ENCODE measurements at places on chromosomes 12 and 14.

DNA sequence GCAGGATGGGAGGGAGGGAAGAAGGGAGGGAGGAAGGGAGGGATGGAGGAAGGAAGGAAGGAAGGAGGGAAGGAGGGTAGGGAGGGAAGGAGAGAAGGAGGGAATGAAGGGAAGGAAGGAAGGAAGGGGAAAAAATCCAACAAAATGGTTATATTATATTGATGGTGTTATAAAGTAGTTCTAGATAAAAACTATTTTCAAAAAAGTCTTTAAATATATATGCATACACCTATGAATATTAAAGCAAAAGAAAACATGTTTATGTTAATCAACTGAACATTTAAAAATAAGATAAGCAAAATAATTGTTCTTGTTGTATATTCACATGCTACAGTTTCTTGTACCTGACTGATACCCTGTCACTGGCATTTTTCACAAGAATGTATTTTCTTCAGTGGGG, 1.9 kb downstream of the BDKRB1 start:
- DNase-seq = no peak

DNA sequence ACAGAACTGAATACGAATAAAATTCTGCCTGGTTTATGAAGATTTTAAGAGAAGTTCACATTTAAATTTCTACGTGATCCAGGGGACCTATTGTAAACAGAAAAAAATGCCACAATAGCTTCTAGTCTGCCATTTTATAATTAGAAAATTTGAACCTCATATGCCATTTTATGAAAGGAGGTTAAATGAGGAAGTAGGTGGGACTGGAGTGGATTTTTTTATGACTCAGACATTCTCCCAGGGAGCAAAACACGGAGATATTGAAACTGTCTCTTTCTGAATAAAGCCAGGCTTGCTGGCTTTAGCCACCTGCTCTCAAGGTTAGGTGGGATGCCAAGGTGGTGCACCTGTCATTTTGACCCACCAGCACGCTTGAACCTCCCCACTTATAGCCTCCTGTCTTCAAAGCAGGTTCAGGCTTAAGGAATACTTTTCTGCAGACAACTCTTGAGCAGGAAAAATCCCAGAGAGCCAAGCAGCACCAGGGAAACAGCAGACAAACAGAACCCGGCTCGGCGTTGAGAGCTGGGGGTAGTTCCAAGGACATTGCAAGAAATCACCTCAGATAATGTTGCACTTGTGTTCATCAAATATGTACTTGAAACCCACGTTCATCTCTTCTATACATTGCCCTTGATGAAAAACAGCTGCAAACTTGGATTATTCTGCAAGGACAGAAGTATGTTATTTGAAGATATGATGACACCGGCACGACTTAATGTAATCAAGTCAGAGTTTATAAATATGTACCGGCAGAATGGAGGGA, 203.7 kb downstream of the PPM1H start:
- no peak for DNase-seq

DNA sequence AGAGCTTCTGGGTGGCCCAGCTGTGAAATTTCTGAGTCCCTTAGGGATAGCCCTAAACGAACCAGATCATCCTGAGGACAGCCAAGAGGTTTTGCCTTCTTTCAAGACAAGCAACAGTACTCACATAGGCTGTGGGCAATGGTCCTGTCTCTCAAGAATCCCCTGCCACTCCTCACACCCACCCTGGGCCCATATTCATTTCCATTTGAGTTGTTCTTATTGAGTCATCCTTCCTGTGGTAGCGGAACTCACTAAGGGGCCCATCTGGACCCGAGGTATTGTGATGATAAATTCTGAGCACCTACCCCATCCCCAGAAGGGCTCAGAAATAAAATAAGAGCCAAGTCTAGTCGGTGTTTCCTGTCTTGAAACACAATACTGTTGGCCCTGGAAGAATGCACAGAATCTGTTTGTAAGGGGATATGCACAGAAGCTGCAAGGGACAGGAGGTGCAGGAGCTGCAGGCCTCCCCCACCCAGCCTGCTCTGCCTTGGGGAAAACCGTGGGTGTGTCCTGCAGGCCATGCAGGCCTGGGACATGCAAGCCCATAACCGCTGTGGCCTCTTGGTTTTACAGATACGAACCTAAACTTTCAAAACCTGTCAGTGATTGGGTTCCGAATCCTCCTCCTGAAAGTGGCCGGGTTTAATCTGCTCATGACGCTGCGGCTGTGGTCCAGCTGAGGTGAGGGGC, 38.9 kb downstream of the DAD1 start:
- peak; percentile 56 for DNase-seq

DNA sequence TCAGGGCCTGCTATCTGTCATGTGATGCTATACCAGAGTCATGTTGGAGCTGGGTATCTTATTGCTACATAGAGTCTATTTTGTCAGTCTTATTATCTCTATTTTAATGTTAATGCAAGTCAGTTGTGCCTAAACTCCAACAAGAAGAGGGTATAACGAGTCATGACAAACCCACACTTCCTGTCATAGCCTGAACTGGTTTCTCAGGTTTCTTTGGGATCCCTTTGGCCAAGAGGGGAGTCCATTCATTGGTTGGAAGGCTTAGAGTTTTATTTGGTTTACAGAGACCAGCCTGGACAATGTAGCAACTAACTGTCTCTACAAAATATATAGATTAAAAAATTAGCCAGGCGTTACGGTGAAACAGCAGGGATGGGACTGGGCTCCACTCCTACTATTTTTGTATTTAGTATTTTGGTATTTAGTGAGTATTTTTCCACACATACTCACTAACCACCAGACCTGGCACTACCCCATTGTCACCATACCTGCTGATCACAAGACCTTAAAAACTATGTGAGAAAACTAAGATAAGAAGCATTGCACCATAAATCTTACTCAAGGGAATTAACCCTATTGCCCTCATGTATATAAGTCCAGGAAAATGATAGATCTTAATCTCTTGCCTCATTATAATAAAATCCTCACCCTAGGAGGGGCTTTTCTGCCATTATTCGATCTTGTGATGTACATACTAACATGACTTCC, 387.5 kb downstream of the IPO8 start:
- DNase-seq = no peak

DNA sequence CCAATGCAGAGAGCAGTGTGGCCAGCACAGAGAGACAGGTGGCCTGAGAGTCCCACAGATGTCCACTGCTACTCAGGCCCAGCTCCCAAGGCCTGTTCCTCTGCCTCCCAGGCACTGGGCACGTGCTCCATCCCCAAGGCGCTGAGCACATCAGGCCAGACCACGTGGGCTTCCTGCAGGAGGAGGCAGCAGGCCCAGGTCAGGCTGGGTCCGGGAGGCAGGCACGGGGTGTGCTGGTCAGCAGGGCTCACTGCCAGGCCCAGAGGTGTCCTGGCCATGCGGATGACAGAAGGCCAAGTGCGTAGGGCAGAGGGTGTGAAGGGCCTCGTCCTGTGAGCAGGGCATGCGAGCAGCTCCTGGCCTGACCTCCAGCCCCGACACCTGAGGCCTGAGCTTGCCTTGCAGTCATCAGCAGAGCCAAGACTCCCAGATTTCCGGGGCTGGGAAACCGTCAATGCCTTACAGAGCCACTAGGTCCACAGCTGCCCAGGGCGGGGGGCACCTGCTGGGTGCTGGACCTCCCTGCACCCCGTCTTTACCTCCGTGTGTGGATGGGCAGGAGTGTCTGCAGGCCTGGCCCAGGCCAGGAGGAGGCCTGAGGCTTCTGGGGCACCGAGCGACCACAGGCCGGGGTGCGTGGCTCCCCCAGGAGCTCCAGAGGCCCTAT, 14.9 kb downstream of the TRMT61A start:
- no peak for DNase-seq

DNA sequence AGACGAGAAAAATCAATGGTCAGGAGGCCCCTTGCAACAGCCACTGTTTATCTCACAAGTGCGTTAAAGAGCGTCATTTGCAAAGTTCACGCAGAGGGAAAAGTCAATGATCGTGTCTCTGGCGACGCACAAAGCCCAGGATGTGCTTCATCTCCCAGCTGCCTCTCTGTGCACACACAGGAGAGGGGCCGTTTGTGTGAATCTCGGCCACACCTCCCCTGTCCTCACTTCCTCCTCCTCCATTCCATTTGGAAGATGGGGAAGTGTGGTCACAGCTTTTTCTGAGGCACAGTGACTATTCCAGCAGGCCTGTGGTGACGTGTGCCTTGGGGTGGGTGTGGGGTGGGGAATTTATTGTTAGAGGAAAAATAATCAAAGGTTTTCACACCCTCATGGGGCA, 90.4 kb downstream of the RBM19 start:
- DNase-seq = no peak

DNA sequence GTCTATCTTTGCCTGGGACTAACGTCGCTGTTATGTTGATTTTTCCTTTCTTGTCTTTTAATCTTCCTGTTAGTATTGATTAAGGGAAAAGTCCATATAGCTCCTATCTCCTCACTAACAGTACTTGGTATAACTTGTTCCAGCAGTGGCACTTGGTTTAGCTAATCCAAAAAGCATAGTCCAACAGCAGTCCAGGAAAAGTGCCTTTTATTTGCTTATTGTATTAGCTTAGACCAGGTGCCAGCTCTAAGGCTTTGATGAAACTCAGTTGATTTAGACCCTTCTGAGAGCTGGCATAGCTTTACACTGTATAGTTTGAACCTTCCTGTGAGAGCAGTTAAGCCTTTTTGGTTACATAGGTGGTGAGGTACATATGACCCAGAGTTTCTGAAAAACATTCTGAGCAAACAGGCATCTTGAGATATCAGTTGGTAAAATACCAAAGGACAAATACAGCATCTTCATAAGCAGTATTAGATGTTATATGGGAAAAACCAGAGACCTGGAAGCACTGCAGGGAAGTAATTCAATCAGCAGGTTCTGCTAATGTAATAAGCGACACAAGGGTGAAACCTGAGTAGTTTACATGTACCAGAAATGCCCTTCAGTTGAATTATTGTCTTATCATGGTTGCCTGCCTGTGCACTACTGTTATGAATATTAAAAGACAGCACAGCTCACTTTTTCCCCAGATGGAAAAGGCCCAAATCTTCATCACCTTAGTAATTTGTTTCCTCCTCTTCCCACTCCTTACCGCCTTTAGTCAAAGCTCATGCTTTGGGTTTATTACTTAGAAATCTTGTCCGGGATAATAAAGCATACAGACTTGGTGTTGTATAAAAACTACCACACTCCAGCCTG, 13.0 kb downstream of the PELI2 start:
- peak; percentile 59 for DNase-seq

- DNase-seq = no peak
Measured at GRCh38 chr12:12823300-12823699, 10.2 kb downstream of the DDX47 start.

DNA sequence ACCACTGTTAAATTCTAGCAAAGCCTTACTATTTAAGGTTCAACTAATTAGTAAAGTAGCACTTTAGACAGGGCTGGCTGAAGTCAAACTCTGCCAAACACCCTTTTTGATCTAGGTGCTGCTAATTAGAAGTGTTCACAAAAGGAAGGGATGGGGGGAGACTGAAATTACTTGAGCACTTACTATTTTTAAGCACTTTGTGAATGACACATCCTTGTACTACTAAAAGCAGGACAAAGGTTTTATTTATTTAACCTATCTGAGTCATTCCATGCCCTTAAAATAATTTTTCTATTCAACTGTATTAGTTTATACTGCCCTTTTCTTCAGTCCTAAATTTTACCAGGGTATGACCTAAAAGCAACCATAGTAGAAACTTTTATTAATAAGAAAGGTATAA, 20.1 kb downstream of the MBIP start:
- no peak for DNase-seq

GRCh38 chr12:4147031-4147481, 126.5 kb upstream of the CCND2 start:
- no peak for DNase-seq
